CD4-positive, alpha-beta T cell treated with Interferon alpha-2 for 1 hour (primary cell): ENCODE measurements at places on chromosomes 11 and 22.

DNA sequence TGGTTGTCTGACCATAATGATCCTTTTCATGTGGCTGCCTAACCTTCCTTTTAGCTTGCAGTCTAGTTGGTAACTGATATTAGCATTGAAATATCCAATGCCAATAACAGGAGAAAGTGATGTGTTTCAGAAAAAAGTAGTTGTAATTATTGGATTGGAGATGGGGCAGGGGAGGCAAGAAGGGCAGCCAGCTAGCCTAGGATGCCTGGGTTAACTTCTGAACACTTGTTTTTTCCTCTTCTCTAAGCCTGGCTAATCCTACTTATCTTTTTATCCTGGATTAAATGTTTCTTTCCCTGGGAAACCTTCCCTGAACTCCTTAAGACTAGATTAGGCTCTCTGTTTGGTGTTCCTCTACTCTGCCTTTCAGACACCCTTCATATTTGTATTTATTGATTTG is 380.2 kb downstream of the TMEM135 start:
- DNase-seq, result no peak

GRCh38 chr11:27387362-27387761 is 24.3 kb upstream of the CCDC34 start:
- DNase-seq, result no peak

DNA sequence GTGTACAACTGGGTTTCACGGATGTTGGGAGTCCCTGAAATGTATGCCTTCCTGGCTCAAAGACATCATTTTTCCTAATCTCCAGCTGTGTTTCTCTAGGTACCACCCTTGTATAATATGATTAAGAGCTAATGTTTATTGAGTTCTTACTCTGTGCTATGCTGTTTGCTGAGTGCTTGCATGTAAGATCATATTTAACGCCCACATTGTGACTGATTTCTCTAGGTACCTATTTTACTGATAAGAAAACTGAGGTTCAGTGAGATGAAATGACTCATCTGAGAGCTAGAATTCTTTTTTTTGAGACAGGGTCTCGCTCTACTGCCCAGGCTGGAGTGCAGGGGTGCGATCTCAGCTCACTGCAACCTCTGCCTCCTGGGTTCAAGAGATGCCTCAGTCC is 42.6 kb downstream of the FAM227A start:
- DNase-seq, result no peak

GRCh38 chr11:125675196-125675595 is 5.5 kb downstream of the ACRV1 start:
- DNase-seq, result no peak

DNA sequence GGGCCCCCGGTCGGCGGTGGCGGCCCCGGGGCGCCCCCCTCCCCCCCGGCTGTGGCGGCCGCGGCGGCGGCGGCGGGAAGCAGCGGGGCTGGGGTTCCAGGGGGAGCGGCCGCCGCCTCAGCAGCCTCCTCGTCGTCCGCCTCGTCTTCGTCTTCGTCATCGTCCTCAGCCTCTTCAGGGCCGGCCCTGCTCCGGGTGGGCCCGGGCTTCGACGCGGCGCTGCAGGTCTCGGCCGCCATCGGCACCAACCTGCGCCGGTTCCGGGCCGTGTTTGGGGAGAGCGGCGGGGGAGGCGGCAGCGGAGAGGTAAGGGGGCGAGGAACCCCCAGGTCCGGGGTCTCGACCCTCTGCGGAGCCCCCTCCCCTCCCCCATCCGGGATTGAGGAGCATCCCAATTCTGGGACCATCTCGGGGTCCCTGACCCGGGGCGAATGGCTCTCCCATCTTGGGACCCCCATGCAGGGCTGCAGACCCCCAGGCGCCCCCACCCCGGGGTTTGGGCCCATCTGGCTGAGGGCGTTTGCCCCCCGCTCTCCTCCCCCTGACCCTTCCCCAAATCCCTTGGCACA is 431 bp downstream of the KMT2A start:
- DNase-seq, result peak; percentile 44

DNA sequence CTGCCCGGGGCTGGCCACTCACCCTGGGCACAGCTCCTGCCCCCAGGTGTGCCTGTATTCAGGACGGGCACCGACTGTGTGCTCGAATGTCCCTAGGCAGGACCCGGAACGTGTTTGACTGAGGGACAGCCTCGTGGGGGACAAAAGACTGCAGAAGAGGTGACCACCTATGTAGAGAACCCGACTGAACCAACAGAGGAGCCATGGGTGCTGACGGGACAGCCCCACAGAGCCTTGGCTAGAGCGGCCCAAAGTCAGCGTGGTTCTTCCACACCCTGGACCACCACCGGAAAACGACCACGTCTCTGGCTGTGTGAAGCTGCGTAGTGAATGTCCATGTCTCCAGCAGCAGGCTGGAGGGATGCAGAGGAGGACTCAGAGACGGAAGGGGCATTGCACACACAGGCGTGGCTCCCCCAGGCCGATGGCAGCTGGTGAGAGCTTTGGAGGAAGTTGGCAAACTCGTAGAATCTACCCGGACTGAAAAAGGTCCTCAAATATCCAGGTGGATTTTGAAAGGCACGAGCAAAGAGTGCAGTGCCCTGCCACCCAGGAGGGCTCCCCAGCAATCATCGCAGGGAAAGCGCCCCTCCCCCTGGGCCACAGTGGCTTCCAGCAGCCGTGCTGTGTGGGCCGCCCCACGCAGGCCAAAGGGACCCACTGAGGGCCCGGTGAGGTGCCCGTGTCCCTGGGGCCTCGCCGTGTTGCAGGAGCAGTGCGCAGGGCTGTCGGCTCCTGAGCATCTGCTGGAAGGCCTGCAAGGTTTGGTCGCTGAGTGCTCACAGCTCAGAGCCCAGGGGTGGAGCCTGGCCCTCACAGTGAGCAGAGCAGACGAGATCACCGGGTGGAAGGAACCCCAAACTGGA is 17.5 kb upstream of the MUC5B start:
- DNase-seq, result no peak

DNA sequence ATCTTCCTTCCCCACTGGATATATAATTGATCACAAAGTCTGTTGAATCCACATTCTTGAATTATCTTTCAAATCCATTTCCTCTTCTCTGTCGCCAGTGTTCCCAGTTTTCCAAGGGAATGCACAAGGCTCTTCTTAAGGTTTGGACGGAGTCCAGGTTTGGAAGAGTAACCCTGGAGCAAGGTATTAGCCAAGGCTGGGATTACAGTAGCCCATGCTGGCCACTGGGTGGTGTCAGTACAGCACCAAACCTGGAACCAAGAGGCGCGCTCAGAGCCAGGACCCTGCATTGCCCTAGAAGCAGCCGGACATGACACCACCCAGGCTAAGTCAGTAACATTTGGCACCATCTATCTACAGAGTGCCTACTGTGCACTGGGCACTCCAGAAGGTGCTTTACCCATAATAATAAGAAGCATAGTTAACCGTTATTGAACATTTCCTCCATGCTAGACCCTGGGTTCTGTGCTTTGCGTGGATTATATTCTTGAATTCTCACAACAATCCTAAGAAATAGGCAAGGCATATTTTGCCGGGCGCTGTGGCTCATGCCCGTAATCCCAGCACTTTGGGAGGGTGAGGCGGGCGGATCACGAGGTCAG is 48.0 kb upstream of the CLPB start:
- peak; percentile 64 for DNase-seq

- DNase-seq, result no peak
These were observed 28.7 kb downstream of the EHF start for GRCh38 chr11:34649597-34649996.

DNA sequence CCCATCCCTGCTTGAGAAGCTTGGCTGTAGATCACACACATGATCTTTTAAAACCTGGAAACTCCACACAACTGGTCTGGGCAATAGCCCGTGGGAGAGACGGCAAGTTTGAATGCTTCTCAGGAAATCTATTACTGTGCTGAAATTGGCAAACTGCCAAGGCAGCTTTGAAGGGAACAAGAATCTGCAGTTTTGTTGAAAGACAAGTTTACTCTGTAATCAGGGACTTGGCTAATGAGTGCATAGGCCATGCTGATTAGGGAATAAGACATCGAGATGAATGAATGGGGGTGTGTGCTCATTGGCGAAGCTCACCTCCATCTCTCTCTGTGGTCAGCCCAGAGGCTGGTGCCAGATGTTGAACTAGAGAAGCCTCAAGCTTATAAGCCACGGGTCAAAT is 218.8 kb downstream of the HIPK3 start:
- DNase-seq, result no peak

- peak; percentile 18 for DNase-seq
These were observed 24.5 kb upstream of the RAG2 start for GRCh38 chr11:36622431-36623136.

GRCh38 chr11:35170503-35170902 is 31.5 kb downstream of the CD44 start:
- DNase-seq, result no peak

GRCh38 chr11:119376197-119376847 is 5.2 kb downstream of the USP2 start:
- no peak for DNase-seq

- peak; percentile 30 for DNase-seq
These were observed 651 bp upstream of the FAM83F start for GRCh38 chr22:39994041-39994565.

- no peak for DNase-seq
These were observed 73.6 kb upstream of the NARS2 start for GRCh38 chr11:78647986-78648875.

- DNase-seq, result no peak
These were observed 348.5 kb downstream of the TBC1D22A start for GRCh38 chr22:47110817-47111443.

DNA sequence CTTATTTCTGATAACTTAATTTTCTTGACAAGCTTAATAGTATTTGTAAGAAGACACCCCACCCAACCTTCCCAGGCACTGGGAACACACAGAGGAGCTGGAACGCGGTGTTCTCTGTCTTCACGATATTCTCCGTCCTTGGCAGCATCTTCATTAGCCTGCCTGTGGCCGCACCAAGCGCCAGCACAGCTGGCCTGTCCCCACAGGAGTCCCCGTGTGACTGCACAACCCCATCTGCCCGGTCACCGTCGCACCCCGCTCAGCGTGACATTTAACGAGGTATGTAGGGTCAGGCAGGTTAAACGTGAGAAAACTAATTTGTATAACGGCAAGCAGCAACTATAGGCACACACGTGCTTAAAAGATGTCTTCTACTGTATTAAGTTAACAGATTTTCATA is 293.3 kb downstream of the BRD1 start:
- no peak for DNase-seq

- no peak for DNase-seq
These were observed 41.0 kb upstream of the FGF3 start for GRCh38 chr11:69860244-69860643.

GRCh38 chr22:29380032-29380781 is 8.2 kb downstream of the AP1B1 start:
- DNase-seq, result no peak

- DNase-seq, result no peak
These were observed 9.4 kb upstream of the CALCA start for GRCh38 chr11:14981507-14981906.

- no peak for DNase-seq
These were observed 1.3 kb downstream of the FAM180B start for GRCh38 chr11:47587723-47588326.

DNA sequence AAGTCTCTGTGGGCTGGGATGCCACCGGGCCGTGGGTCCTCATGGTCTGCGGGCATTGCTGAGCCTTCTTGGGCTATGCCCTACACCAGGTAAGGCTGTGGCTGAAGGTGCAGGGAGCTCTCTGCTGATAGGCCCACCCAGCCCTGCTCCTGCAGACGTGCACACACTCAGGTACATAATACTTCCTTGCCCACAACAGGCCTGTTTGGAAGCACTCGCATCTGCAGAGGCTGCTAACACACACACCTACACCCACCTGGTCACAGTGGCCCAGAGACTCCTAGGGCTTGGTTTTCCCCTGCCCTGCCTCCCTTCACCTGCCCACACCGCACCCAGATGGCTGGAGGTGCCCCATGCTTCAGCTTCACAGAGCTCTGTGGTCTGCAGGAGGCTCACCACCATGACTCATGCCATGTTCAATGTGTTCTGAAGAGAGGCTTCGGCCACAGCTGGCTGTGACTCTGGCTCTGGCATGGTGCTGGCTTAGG is 72.8 kb upstream of the KCNQ1OT1 start:
- no peak for DNase-seq

DNA sequence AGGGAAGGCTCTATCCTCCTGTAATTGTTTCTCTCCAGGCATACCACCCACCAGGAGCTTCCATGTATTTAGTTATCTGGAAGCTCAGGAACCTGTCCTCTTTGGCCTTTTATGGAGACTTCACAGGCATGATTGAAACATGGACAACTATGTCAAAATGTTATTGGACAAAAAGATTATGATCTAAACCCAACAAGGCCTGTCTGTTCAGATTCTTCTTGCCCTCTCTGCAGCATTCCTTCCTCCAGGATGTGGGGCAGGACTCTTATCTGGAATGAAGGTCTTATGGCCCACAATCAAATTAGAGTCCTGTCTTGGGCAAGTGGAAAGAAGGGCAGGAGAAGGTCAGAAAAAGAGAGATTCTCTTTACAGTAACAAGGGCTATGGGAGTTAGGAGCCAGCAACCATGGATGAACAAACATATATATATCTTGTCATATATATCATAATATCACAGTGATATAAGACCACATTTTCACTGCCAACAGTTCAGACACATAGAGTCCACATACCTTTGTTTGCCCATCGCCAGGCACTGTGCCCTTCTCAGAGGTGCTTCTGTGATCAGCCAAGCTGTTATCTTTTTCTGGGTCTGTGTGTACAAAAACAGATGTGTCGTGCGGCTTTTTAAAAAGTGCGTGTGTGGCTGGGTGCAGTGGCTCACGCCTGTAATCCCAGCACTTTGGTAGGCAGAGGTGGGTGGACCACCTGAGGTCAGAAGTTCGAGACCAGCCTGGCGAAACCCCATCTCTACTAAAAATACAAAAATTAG is 42.5 kb upstream of the SUSD2 start:
- no peak for DNase-seq

DNA sequence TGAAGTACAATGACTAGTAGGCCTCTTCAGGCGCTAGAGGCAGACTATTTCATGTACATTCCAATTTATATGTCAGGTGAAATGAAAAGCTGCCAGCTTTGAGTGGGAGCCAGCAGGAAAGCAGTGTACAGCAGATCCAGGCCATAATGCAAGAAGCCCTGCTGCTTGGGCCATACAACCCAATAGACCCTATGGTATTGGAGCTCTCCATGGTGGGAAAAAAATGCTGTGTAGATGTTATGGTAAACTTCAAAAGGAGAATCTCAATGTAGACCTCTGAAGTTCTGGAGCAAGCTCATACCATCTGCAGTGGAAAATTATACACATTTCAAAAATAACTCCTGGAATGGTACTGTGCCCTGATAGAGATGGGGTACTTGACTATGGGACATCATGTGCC is 71.5 kb upstream of the CD82 start:
- DNase-seq, result no peak
